Stimulated activated CD4-positive, alpha-beta T cell treated with anti-CD3 and anti-CD28 coated beads, TNF-alpha, amount 100 ng/mL, for 1 hour (primary cell): ENCODE measurements at places on chromosomes 11 and 22.

DNA sequence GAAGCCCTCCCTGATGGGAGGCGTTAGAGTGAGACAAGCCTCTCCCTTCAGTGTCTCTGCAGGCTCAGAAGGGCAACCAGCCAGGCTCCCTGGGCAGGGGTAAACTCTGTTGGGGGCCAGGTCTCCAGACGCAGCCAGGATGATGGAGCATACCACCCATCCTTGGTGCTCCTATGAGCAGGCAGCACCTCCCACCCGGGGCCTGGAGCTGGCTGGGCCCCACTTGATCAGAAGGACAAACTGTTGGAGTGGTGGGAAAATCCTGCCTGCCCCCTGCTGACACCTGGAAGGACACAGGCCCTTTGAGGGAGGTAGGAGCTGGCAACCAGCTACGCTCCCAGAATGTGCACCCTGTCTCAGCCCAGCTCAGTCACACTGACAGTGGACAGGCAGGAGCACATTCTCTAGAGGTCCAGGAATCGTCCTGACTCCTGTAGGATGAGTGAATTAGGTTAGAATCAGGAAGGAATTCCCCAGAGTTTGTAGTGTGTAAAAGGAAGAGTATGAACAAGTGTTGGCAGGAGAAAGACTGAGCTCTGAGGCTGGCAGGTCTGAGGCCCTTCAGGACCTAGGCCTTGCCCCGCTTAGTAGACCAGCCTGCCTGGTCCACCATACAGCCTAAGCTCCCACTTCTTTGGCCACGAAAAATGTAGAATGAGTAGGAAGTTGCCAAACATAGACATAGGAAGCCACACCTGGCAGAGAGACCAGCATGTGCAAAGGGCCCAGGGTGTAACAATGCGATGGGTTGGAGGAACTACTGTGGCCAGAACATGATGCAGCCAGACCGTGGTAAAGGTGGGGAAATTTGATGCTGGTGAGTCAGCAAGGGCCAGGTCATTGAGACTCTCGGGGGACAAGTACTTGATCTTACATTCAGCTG lies 19.1 kb downstream of the ARHGEF17 start:
- DNase-seq, result no peak

DNA sequence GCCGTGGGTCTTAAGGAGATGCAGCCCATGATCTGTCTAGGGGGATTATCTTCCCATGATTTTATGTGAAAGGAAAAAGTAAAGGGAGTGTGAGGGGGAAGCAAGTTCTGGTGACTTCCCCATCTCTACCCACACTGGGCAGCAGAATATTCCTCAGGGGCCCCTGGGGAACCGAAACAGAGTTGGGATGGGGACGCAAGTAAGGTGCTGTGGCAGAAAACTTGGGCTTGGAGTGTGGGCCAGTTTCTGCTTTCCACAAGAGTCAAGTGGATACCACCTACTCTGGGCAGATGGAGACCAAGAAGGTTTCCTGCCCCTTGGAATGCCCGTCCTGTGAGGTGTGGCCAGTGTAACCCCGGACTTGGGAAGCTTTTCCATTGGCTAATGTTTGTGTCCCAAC lies 64.4 kb downstream of the SGSM3 start:
- no peak for DNase-seq

DNA sequence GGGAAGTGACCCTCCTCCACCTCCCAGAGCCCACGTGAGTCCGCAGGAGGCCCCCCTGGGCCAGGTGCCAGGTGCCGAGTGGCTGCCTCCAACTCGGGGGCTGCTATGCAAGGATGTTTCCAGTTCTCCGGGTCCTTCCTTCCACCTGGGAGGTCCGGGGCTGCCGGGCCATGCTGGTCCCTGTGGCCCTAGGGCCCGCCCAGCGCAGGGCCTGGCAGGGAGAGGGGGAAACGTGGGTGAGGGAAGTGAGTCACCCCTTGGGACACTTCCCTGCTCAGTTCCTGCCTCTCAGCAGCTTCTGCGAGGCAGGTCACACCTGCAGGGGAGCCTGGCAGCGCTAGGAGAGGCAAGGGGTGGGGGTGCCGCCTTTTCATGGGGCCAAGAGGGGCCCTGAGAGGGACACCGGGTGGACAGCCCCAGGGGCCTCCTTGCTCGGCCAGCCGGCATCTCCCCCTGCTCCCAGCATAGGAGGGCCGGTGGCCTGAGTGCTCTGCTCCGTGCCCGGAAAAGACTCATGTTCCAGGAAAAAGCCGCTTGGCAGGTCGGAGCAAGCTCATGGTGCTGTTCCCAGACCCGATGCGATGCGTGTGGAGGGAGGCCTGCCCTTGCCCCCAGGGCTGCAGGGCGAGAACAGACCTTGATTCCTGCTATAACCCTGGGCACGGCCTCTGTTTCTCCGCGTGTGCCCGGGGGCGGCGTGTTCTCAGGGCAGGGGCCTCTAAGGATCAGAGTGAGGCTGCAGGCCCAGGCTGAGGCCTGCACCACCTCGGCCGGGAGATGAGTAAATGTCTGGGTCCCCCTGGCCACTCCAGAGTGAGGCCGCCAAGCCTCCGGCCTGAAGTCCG lies 30.3 kb upstream of the WNT7B start:
- no peak for DNase-seq

DNA sequence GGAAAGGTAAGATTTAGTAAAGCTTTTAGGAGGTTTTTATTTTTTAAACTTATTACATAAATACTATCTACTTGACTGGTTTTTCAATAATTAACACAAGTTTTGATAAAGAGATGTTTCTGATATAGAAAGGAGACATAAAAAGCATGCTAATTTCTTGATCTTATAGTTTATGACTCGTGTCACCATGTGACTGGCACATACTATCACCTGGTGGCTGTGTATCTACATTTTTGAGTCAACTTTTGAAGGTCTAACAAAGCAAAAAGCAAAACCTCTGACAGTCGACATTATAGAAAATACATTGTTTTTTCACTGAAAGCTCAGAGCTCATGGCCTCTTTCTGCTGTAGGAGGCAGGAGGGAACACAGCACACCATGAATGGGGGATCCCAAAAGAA lies 810 bp downstream of the ACRV1 start:
- DNase-seq, result no peak

DNA sequence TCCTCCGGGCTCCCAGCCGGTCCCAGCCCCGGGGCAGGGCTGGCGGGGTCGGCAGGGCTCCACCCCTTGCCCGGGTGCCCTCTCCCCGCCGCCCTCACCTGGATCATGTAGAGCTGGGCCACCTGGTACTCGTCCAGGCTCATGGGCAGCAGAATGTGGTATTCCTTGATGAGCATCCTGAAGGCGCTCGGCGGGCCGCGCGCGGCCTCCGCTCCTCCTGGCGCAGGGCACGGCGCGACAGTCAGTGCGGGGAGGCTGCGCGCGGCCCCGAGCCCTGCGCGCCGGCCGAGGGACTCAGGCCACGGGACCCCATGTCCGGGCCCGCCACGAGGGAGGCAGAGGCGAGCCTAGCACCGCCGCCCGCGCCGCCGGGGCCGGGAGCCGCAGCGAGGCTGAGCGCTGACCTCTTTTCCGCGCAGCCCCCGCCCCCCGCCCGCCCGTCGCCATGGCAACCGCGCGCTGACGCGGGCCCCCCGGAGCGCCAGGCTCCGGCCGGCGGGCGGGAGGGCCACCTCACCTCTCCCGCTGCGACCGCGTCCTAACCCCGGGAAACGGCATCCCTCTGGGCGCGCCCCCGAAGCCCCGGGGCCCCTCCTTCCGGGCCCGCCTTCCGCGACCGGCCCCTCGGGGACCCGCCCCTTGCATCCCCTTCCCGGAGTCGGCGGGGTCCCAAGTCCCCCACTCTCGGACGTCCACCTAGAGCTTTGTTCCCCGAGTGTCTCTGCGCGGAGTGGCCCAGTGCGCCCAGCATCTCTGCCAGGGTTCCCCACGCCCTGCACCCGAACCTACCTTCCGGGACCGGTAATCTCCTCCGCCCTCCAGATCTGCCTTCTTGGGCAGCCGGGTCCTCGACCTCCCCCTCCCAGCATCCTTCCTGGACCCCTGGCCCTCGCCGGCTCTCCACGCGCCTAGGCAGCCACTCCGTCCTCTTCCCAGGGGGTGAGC lies 886 bp downstream of the PITPNM1 start:
- no peak for DNase-seq

- no peak for DNase-seq
These were observed 318.4 kb downstream of the AASDHPPT start for GRCh38 chr11:106395716-106396349.

DNA sequence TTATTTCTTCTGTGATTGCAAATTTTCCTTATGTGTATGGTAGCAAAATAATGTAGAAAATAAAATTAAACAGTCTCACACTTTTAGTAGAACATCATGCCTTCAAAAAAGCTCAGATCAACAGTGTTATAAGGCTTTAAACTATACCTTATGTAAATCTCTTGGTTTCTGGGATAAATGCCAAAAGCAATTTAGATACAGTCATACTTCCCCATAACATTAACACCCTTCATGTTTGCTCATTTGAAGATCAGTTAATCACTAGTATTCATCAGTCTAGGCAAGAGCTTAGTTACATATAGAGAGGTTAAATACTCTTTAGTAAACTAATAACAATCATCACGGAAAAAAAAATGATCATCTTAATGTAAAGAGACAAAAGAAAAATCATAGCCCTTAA lies 421.8 kb upstream of the ANO3 start:
- DNase-seq, result no peak
